Smooth muscle cell of the coronary artery (primary cell): ENCODE measurements at places on chromosomes 7 and 10. TPM values are rescaled to one million over a fixed set of nuclear protein-coding genes. Genes with fewer than 3 reads are reported as not detected.

The ANKIB1 gene
- total RNA-seq = 52.1 and 54.3 TPM in 2 replicates

The MMP21 gene
- total RNA-seq = 0.30 TPM in 1 of 2 replicates, not detected in the other

The TRIM50 gene
- not detected in 2 replicates for total RNA-seq

The BLNK gene
- not detected in 2 replicates for total RNA-seq

The PPP1R9A gene
- 0.12 and 0.38 TPM in 2 replicates for total RNA-seq

The ADARB2 gene
- not detected in 2 replicates for total RNA-seq

The TMEM72 gene
- total RNA-seq = not detected in 2 replicates

The TMEM273 gene
- total RNA-seq = 0.47 TPM in 1 of 2 replicates, not detected in the other

The AGR2 gene
- total RNA-seq = not detected in 2 replicates

The ERVW-1 gene
- total RNA-seq = not detected in 2 replicates

The TFPI2 gene
- 0.47 and 166 TPM in 2 replicates for total RNA-seq
